ENCODE measurements at places on chromosomes 7 and 10.

GRCh38 chr10:61179771-61180170 lies 235.8 kb upstream of the RHOBTB1 start:
- no peak for DNase-seq

DNA sequence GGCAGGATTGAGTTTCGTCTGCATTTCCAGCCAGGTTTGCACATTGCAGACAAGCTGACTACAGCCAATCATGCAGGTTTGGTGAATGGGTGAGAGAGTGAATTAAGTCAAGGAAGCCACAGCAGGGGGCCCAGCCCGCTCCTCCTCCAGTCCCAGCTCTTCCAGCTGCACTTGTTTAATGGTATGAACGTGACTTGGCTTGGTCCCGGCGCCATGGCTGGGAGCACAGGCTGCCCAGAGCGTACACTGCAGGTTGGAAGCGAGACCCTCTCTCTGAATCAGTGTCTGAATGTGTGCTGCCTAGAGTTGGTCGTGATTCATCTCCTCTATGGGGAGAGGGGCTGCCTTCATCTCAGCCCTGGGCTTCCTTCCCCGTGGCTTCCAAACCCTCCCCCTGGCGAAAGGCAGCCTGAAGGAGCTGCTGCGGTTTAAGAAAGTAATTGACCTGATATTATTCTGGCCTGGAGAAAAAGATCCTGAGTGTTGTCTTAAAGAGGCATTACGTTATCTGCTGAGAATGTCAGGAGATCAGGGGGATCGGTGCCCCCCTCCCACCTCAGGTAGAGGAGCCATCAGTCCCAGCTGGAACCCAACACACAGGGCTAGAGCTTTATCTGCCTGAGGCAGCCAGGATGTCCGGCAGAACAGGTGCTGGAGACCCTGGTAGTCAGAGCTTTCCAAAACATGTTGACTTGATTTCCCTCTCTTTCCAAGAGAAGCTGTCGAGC lies 132.1 kb downstream of the COL26A1 start:
- DNase-seq = no peak

- no peak for DNase-seq
Observed at GRCh38 chr7:130364451-130364850, 15.8 kb upstream of the CPA1 start.

GRCh38 chr7:32116436-32116835 lies 46.2 kb upstream of the PDE1C start:
- no peak for DNase-seq

DNA sequence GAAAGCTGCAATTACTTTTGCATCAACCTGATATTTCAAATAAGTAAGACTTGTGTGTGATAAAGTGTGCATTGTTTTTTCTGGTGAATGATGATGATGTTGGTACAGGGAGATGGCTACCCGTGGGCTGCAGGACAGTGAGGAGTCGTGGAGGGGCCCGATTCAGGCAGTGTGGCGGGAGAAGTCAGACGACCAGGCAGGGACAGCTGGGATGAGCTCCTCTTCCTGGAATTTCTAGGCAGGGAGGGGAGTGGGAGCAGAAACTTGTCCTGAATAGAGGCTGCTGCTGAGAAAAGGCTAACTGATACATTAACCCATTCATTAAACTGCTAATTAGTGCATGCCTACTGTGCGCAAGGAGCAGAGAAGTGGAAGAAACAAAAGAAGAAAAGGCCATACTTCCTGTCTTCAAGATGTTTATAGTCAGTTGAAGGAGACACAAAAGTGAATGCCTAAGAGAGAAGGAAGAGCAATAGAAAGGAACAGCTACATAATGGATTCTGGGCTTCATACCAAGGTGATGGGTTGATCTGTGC lies 9.3 kb upstream of the GATAD1 start:
- DNase-seq = no peak

- DNase-seq = no peak
Observed at GRCh38 chr7:2015251-2015871, 217.4 kb downstream of the MAD1L1 start.
